Left cardiac atrium (tissue), 4 donors: ENCODE measurements at places on chromosomes 4 and X. TPM values are rescaled to one million over a fixed set of nuclear protein-coding genes. Genes with fewer than 3 reads are reported as not detected.

DNA sequence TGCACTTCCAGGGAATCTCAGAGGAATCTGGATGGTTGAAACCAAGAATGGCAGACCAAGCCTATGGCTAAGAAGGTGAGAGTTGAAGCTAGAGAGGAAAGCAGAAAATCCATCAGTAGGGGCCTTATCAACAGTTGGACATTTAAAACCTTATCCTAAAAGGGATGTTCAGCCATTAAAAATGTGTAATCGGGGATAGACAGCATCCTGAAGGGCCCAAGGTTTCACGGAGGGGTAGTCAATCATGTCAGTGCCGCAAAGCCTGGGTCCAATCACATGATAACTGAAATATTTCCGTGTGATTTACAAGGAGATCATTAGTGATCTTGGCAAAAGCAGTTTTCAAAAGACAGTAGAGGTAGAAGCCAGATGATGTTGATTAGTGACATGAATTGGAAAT is 61.9 kb upstream of the ELOVL6 start:
- no peak for DNase-seq

DNA sequence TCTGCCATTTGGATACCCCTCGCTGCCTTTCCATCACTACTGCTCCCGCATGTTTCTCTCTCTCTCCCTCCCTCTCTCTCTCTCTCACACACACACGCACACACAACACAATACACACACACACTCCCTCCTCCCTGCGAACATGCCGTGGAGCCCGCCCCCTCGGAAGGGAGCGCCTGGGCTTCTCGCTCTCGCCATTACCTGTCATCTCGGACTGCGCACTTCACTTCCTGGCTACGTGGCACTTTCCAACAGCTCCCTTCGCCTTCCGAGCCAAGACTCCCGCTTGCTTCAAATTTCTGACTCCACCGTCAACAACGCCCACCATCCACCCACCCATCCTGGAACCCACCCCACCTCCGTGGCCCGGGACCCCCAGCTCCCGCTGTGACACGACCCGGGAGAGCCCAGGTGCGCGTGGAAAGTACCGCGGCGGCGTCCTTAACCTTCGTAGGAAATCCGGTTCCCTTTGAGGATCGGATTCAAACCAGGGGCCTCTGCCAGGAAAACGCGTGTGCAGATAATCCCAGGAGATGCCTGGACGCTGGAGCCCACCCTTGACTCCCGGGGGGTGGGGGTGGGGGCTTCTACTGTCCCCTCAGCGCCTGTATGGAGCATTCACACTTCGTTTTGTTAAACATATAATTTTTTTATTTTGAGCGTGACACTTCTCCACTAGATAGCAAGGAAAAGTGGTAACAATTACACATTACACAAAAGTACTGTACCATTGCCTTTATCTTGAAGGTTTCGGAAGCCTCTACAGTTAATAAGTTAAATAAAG is 12.5 kb downstream of the ARX start:
- no peak for DNase-seq

Gene FRG1
- 31.9 TPM for total RNA-seq

Gene HS3ST1
- 1.9 TPM for total RNA-seq

Gene SOD3
- total RNA-seq: 69.4 TPM

Gene IL2
- total RNA-seq: not detected

Gene TLR3
- 8.6 TPM for total RNA-seq
